Urinary bladder (tissue), 4 donors: ENCODE measurements at places on chromosomes 3 and 15. TPM values are rescaled to one million over a fixed set of nuclear protein-coding genes. Genes with fewer than 3 reads are reported as not detected.

The LRTM1 gene
- 13.4 TPM for total RNA-seq

DNA sequence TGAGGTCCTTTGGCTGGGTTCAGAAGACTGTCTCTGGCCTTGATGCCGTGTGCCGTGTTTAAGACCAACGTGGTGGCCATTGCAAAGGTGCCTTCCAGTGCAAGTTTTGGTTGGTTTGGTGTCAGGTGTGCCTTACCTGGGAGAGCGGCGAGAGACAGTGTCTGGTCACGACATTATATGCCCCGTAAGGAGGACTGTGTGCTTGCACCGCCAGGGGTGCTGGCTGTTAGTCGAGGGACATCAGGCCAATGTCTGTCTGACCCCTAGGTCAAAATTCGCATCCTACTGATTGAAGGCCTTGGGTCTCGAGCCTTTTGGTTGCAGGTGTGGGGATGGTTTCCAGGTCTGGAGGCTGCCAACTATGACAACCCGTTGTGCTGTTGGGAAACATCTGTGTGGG, 111.9 kb downstream of the SNRPN start:
- no peak for DNase-seq

- no peak for DNase-seq
Observed at GRCh38 chr3:195811756-195812155, at the start of gene MUC4. Gene MUC4 (minus strand): TSS chr3:195811929. CDS start chr3:195811817, 112 bp downstream.

DNA sequence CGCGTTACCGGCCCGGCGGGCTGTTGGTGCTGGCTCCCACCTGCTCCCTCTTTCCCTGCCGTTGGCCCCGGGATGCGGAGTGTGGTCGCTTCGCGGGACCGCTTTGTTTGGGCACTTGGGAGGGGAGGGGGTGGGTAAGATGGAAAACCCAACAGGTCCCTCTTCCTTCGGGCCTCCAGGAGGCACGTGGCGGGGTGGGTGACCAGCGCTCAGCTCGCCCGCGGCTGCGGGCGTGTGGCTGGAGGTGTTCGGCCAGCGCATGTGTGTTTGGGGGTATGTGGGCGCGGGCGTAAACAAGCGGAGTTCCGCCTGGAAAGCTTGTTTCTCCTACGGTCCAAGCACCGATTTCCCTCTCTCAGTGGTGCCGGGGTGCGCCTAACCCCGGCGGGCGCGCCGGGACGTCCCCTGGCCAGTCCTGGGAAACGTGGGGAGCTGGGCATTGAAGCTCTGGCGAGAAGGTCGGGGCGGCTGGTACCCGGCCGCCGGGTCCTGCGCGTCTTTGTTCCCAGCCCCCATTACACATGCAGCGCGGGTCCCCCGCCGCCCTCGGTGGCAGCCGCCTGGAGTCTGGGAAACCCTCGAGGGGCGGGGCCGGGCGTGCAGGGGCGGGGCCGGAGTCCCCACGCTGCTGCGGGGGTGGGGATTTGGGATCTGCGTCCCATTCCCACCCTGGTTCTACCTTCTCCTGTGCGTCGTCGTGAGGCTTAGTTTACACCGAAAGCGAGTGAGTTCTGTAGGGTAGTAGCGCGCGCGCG, 1.4 kb downstream of the ACVR2B start:
- peak; percentile 45 for DNase-seq

DNA sequence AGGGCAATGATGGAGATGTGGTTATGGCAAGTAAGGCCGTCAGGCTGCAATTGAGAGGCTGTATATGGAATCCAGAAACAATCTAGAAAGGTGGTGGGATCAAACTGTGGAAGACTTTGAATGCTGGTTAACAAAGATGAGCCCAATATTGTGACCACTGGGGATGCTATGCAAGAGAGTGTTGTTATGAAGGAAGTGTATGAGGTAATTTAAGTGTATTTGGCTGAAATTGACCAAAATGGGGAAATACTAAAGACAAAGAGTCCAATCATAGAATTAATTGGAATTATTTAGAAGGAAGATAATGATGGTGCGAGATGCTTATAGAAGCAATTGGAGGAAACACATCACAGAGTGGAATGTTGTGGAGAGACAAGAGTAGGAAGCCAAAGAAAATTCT, 24.5 kb downstream of the BTLA start:
- no peak for DNase-seq

The GP9 gene
- total RNA-seq = not detected

- DNase-seq = no peak
Observed at GRCh38 chr3:146209371-146209770, 41.5 kb downstream of the PLSCR4 start.

- peak; percentile 96 for DNase-seq
Observed at GRCh38 chr3:143601723-143602484, 246.4 kb downstream of the SLC9A9 start.

DNA sequence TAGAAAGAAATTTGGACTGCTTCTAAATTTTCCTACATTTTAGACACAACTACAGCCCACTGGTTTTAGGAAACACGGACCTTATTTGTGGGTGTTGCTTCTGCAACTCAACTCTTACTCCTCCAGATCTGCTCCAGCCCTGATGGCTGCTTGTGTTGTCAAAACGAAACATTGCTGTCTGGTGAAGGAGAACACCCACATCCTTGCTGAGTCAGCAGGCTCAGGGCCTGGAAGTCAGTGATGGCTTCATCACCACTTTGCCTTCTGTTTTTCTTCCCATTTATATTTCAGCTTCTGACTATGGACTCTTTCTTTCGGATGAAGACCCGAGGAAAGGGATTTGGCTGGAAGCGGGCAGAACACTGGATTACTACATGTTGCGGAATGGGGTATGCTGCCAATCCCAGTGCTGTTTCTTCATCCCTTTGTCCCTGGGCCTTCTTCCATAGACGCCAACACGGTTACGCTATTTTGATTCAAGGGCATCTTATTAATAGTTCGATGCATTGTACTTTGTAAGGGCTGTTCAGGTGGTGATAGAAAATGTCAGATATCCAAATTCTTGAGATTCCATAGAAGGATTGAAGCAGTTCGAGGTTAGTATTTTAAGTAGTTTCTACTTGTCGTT, 392.6 kb upstream of the TPM1 start:
- no peak for DNase-seq
